Activated CD4-positive, CD25-positive, alpha-beta regulatory T cell treated with anti-CD3 and anti-CD28 coated beads, Interleukin-2, amount 50 U/mL, for 16 hours (primary cell): ENCODE measurements at places on chromosomes 7 and 10.

DNA sequence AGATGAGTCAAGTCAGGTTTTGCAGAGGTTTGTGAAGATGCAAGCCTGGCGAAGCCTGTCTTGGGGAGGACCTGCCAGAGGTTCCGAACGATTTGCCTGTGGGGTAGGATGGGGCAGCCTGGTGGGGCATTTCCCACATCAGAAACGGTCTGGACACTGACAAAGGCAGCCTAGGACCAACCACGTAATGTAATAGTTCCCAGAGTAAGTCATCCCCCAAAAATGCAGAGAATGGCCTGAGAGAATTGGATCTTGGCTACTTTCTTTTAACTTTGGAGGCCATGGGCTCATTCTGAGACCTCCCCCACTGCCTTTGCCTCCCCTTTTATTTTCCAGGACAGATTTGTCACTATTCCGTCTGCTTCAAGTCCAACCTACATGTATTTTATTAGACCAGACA is 168.9 kb upstream of the SH2B2 start:
- no peak for DNase-seq

DNA sequence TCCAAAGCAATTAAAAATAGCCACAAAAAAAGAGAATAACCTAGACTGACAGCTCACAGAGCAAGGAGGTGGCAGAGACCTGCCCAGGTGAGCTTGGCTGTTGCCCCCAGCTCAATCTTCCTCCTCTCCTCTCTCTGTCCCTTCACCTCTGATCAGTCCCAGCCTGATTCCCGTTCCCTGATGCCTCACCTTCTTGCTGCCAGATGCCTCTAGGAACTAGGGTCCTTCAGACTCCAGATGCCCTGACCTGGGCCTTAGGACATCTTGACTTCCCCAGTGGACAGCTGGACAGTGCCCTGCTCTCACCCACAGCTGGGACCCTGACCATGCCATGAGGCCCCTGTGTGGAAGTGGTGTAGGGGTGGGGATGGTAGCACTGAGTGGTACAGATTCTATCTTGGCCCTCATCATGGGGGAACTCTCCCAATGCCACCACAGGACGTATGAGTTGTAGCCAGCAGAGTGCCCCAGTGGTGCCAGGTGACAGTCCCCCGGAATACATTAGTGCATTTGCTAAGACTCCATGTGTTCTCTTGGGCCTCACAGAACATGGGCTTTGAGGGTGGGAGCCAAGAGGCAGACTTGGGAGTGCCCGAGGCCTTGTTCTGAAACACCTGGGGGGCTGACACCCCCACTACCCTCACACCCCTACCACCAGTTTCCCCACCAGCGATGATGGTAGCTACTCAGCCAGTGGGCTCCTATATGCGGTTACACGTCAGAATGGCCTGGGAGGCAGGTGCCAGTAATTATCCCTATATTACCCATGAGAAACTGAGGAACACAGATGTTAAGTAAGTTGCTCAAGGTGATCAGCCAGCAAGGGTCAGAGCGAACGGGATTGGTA is 2.0 kb downstream of the DEPP1 start:
- no peak for DNase-seq

GRCh38 chr10:77545585-77545984 is 92.0 kb downstream of the KCNMA1 start:
- no peak for DNase-seq

GRCh38 chr10:73989594-73990150 is 8.2 kb upstream of the VCL start:
- DNase-seq, result no peak

GRCh38 chr10:33066558-33067236 is 108.7 kb upstream of the ITGB1 start:
- DNase-seq, result no peak

DNA sequence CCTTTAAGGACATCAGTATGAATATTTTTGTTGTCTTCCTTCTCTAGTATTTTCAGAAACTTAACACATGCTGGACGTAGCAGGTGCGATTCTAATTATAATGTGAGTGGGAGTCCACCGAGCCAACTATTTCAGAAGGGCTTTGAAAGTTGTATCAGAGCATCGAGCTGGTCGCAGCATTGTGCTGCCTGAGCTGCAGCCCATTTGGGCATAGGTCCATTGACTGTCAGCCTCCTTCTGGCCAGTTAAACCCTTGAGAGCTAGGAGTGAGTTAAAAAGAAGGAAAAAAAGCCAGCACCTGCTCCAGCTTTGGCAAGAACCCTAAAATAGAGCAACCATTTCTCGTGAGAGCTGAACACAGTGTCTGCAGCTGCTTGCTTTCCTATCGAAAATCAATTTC is 47.8 kb downstream of the SLC35G1 start:
- DNase-seq, result no peak

GRCh38 chr7:27083646-27084045 is 12.2 kb downstream of the HOXA1 start:
- DNase-seq, result no peak

- DNase-seq, result no peak
These were observed 144.4 kb upstream of the PTER start for GRCh38 chr10:16292366-16292765.

DNA sequence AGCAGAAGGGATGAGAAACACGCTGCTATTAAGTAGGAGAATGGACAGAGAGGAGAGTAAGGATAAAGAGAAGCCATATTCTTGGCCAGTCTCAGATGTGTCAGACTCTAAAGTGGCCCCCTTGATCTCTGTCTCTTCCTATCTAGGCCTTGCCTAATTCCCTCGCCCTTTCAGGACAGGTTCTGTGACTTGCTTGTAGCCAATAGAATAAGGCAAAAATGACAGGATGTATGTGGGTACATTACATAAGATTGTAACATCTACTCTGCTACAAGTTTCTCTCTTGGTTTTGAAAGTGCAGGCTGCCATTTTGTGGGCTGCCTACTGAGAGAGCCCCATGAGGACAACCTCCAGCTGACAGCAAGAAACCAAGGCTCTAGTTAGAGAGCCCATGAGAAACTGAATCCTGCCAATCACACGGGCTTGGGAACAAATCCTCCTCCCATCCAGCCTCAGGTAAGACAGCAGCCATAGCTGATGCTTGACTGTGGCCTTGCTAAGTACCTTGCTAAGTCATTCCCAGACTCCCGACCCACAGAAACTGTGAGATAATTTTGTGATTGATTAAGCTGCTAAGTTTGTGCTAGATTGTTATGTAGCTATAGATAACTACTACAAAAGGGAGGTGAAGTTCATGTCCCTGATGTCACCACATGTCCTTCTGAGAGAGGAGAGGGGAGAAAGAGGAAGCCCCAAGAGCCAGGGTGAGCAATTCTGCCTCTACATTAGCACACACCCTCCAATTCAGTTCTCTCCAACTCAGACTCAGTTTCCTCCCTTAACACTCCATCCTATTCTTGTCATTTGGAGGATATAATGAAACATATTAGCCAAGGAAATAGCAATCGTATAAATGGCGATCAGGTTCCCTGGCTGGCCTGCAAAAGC is 185.5 kb downstream of the SGMS1 start:
- DNase-seq, result no peak

DNA sequence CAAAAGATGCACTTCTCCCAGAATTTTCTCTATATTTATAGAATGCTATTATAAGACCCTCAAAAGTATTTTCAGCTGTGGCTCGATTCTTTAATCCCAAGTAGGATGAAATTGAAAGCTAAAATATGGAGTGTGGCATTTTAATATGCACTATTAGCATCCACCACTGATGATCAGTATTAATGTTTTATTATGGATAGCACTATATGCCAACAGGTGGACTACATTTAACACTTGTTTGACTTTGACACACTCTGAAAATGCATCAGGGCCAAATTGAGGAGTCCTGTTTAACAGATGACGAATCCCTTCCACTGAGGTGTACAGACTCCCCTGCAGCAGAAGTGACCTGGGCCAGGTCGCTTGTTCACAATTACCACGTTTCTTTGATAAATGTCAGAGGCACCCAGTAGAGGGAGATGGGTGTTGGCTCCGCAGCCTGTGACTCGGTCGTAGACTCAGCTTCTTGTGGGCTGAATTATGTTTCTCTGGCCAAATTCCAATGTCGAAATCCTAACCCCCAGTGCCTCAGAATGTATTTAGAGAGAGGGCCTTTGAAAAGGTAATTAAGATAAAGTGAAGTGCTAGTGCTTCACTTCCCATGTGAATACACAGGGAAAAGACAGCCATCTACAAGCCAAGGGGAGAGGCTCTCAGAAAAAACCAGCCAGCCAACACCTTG is 48.1 kb downstream of the WIPF3 start:
- DNase-seq, result no peak

GRCh38 chr10:52256832-52257691 is 57.0 kb upstream of the DKK1 start:
- no peak for DNase-seq

- DNase-seq, result no peak
These were observed 146.5 kb downstream of the PHF14 start for GRCh38 chr7:11120068-11120664.

- DNase-seq, result no peak
These were observed 40.3 kb upstream of the TRIM8 start for GRCh38 chr10:102603946-102604345.

DNA sequence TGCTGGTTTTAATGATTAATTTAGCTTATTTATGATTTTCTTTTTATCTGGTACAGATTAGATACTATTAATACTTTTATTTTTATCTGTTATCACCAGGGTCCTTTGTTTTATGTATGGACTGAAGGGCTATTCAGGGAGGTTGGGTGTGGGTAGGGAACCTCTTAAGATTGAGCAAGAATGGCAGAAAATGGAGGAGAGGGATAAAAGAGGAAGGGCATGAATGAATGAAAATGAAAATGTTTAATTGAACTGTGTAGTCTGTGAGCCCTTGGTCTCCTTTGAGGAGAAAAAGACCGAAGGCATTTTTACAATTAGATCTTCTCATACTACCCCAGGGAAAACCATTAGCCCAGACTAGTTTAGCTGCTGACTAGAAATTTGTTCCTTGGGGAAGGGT is 93.1 kb downstream of the CDK14 start:
- DNase-seq, result no peak

DNA sequence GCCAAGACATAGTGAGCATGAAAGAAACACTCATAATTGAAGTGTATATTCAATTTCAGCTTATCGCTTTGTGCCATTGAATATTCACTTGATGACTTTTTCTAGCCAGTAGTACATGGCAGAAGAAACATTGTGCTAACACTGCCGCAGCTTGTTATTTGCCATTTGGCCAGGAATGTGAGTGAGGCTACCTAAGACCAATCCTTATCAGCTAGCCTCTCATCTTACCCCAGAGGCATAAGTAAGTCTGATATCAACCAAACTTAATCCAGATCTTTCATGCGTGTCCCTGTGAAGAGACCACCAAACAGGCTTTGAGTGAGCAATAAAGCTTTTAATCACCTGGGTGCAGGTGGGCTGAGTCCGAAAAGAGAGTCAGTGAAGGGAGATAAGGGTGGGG is 586.0 kb upstream of the MBL2 start:
- DNase-seq, result no peak

DNA sequence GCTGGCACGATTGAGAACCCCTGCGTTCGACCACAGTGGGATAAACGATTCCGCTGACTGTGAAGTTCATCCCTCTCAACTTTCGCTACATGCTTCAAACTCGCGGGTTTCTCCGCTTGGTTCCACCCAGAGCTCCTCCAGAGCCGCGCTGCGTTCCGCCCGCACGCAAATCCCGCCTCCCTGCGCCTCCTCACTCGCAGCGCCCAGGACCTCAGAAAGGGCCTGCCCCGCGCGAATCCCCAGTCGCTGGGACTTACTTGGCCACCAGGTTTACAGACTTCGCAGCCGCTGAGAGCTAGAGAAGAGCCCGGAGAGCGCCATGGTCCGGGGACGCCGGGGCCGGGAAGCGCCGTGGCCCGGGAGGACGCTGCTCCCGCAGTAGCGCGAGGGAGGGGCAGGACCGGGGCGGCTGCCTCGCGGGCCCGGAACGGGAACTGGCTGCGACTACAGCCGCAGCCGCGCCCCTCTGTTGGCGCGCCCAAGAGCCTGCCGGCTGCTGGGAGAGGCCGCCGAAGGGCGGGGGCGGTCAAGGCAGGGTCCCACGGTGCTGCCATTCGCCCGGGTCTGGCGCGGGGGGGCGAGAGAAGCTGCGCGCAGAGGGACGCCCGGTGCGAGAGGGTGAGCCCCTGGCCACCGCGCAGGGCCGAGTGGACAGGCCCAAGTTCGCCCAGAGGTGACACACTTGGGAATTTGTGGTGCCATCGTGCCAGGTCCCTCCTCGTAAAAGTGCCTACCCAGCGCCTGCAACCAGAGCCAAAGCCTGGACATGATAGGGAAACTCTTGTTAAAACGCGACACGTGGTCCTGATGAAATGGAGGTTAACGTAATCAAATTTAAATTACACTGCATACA is at the start of gene NOD1:
NOD1 (minus strand) TSS at position 436 of the 853 bp plus-strand sequence. CDS start 21,863 bp downstream, outside the sequence.
- peak; percentile 33 for DNase-seq

GRCh38 chr10:22317076-22317370 is 835 bp downstream of the COMMD3 start:
- no peak for DNase-seq

DNA sequence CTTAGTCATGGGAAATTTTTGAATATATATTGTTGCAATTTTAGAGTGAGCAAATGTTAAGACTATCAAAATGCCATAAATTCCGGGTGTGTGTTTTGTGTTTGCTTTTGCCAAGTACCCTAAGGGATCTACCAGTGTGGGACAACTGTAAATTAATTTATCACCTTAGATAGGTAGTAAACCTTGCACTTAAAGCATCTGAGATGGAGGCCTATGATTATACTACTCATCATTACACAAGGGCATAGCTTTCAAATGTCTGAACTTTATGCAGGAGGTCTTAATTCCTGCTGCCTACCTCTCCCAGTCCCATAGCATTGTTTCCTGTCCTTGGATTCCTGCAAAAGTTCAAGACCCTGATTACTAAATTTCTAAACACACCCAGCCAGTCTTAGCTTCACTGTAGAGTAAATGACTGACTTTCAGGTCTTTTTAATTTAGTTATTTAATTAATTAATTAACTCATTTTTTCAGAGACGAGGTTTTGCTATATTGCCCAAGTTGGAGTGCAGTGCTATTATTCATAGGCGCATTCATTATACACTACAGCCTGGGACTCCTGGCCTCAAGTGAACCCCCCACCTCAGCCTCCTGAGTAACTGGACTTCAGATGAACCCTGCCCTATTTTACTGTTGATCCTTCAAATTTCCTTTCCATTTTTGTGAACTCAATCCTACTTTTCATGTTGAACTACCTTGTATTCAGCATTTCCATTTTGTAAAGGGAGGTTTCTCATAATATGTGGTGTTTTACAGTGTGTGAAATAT is 47.0 kb downstream of the THSD7A start:
- no peak for DNase-seq

DNA sequence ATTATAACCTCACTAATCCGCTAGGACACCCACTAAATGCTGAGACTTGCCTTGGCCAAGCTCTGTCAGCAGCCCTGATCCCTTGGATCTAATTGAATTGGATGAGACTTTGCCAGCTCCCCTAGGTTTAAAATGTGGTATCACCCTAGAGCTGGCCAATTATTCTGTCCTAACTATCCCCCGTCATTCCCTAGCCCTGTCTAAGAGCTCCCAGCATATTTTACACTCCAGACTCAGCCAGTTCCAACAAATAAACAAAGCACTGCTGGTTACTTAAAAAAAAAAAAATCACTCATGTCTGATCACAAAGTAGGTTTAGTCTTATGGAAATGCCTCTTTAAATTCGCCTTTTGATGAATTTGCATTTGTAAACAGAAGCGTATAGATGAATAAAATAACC is 147.9 kb upstream of the EGR2 start:
- DNase-seq, result no peak

GRCh38 chr10:130458509-130458908 is 322.3 kb downstream of the GLRX3 start:
- DNase-seq, result no peak

- no peak for DNase-seq
These were observed 918 bp downstream of the NET1 start for GRCh38 chr10:5413012-5413938.

- DNase-seq, result no peak
These were observed 35.2 kb downstream of the EPHB4 start for GRCh38 chr7:100791881-100792666.
